ENCODE measurements at places on chromosomes 6 and 20. TPM values are rescaled to one million over a fixed set of nuclear protein-coding genes. Genes with fewer than 3 reads are reported as not detected.

Gene MDFI
- 0.49 TPM for total RNA-seq

Gene CYP39A1
- not detected for total RNA-seq

Gene OCSTAMP
- total RNA-seq = not detected

Gene MUC21
- not detected for total RNA-seq

Gene MTG2
- 27.8 TPM for total RNA-seq

Gene INSM1
- total RNA-seq = not detected

Gene SLCO4A1
- 10.3 TPM for total RNA-seq

Gene C6orf118
- 0.14 TPM for total RNA-seq

Gene ACOT13
- 19.3 TPM for total RNA-seq

Gene CHRNA4
- 0.61 TPM for total RNA-seq

Gene NNAT
- total RNA-seq = not detected

Gene NKX2-2
- not detected for total RNA-seq

Gene TAAR8
- total RNA-seq = not detected

Gene CDH26
- 0.13 TPM for total RNA-seq

Gene TMC2
- not detected for total RNA-seq

Gene ANGPT4
- total RNA-seq = 0.04 TPM

Measured in A549 treated with dexamethasone at 1 μM for 4 hours (cell line).